ENCODE measurements at places on chromosomes 6 and 20.
A peak's percentile ranks its signal among the peaks of the same experiment; 100 is the strongest.

DNA sequence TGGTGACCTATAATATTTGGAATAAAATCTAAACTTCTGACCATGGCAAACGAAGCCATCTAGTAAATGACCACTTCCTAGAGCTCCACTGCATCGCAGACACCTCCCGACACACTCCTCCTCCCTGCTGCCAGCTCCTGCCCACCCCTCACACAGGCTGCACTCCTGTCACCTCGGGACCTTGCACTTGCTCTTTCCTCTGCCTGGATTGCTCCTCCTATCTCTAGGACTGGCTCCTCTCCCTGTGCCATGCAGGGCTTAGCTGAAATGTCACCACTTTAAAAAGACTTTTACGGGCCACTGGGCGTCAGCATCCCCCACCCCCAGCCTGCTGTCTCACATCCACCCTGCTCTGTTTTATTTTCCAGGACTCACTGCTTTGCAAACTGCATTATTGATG, 87.6 kb upstream of the MC3R start:
- DNase-seq: no peak

- DNase-seq: peak; percentile 54
Measured at GRCh38 chr6:11200356-11200755, 32.1 kb downstream of the NEDD9 start.

DNA sequence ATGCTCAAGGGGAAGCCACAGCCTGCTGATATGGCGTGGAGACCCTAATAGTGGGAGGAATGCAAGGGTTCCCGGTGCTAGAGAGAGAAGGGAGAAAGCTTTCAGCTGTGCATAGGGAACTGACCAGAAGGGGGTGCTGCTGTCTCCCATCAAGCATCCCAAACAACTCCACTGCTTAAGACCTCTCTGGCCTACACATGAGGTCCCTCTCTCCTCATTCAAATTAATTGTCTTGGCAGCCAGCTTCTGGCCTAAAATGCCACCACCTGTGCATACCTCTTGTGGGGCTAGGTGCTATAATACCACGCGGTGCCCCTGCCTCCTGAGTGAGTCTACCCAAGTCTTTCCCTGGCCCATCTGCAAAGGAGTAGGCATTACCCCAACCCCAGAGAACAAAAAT, 14.5 kb downstream of the ADISSP start:
- peak; percentile 91 for DNase-seq

GRCh38 chr6:88157106-88157505, 9.0 kb downstream of the CNR1 start:
- DNase-seq: no peak

DNA sequence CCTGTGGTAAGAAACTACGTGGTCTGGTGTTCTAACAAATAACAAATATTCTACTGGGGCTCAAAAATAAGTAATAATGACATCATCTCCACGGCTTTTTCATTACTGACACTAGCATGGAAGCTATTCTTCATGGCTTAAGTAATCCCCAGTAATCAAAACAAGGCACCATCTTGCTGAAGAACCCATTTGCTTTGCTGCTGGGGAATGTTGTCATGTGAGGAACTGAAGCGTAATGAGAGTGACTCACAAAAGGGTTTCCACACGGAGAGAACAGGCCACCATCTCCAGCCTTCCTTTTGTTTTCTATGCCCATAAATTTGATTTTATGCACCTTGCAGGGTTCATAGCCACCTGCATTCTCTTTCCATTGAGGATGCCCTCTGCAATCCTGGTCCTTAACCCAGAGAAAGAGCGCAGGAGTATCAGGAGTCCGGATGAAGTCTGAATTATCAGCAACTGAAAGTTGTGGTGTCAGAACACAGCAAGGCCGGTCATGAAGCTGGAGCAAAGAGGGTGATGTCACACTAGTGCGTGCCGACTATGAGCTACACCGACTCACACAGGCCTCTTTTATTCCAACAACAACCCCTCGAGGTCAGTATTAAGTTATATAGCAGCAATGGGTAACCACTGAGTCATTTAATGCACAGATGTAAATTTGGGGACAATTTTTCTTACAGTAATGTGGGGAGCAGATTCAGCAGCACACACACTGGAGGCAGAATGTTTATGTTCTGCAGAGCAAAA, 173.7 kb upstream of the SSTR4 start:
- DNase-seq: no peak

- DNase-seq: peak; percentile 53
Measured at GRCh38 chr20:49276161-49276960, 1.5 kb downstream of the ZNFX1 start.

GRCh38 chr20:16040742-16041141, 532.5 kb downstream of the KIF16B start:
- no peak for DNase-seq

GRCh38 chr6:13396241-13396792, 68.0 kb upstream of the TBC1D7 start:
- DNase-seq: no peak

DNA sequence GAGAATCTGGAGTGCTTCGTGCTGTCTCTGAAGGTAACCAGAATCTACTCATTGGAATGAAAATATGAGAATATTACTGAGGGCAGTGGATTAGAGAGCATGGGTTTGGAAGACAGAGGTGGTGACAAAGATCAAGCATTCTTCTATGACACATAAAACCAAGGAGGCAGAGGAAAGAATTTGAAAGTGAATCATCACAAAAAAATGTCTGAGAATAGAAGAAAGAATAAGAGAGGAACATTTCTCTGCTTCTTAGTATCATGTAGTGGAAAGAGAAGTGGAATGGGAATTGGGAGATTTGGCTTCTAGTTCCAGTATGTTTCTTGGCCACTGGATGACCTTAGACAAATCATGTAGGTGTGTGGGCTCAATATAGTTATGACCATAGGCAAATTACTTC, 474.0 kb downstream of the TFAP2B start:
- no peak for DNase-seq

GRCh38 chr6:79082304-79082703, 4.2 kb upstream of the PHIP start:
- DNase-seq: no peak

GRCh38 chr6:119322715-119323350, 26.7 kb downstream of the MAN1A1 start:
- no peak for DNase-seq

- DNase-seq: no peak
Measured at GRCh38 chr6:84269947-84270733, 42.7 kb upstream of the CEP162 start.

GRCh38 chr20:31560746-31561598, 44.1 kb upstream of the ID1 start:
- peak; percentile 87 for DNase-seq

- no peak for DNase-seq
Measured at GRCh38 chr6:25457516-25457915, 178.3 kb downstream of the CARMIL1 start.

GRCh38 chr6:15088904-15089568, 156.8 kb upstream of the JARID2 start:
- DNase-seq: no peak

GRCh38 chr6:40407239-40407638, 179.9 kb downstream of the LRFN2 start:
- DNase-seq: no peak

GRCh38 chr20:41560970-41561369, 57.2 kb downstream of the CHD6 start:
- no peak for DNase-seq

DNA sequence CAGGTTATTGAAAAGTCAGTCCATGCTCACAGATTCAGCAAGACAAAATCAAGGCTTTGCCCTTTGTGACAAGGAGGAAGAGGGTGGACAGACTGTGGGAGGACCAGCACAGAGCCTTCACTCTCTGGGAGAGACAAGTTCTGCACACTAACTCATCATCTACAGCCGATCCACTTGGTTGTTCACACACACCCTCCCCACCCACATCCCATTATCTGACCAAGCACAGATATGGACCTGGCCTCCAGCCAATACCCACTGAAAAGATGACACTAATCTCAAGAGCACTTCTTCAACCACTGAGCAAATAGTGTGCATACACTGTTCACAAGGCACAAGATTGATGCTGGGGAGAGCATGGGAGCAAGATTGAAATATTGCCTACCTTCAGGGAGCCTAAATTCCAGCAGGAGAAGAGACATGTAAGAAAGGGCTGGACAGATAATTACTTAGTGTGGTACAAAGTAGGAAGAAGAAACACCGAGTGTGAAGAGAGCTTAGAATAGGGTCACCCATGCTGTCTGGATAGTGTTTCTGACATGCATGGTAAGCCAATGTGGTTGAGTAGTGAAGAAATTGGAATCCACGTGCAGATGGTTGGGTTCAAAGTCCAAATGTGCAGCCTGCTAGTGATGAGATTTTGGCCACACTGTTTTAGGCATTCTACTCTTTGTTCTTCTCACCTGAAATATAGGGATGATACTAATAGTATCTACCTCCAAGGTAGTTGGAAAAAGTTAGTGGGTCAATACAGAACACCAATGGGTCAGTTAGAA, 21.7 kb upstream of the IL17A start:
- no peak for DNase-seq

GRCh38 chr6:163897669-163898068, 483.2 kb downstream of the QKI start:
- no peak for DNase-seq

- DNase-seq: no peak
Measured at GRCh38 chr20:10940941-10941340, 267.1 kb upstream of the JAG1 start.

DNA sequence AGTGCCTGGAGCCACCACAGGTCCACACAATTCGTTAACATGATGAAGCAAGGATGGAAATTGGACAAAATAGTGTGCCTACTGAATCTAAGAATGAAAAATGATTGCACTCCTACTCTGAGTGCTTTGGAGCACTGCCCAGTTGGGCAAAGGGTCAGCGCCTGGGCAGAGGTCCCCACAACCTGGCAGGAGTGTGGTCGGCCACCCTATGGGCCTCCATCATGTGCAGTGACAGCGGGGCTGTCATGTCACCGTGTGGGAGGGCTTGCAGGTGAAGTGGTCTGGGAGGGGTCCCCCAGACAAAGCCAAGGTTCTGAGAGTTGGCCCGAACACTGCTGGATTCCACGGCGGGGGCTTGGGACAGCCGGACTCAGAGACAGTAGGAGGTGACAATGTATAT, 36.2 kb upstream of the CD93 start:
- DNase-seq: no peak

DNA sequence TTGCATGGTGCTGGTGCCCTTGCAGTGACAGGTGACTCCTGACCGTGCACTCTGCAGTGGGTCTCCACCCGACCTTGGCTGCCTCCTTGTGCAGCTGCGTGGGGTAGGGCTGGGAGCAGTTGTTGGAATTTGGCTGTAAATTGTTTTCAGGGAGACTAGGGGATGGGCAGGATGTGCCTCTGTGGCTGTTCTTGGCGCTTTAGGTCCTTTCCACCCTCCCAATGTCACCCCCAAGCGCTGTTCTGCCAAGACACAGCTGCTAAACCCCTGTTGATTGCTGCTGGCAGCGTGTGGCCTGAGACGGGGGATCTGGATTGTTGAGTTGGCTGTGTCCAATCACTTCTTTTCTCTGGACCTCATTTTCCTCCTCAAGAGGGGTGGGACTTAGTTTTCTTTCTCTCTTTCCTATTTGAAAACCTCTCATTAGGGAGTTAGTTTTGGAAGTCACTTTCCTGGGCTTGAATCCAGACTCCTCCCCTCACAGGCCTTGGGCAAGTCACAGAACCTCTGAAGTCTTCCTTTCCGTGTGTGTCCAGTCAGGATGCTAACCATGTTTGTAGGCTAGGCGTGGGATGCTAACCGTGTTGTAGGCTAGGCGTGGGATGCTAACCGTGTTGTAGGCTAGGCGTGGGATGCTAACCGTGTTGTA, 8.5 kb downstream of the IGF2R start:
- DNase-seq: peak; percentile 61
